ENCODE measurements at places on chromosomes 5 and 9.

- no peak for DNase-seq
Measured at GRCh38 chr9:124020520-124021384, 9.2 kb downstream of the LHX2 start.

DNA sequence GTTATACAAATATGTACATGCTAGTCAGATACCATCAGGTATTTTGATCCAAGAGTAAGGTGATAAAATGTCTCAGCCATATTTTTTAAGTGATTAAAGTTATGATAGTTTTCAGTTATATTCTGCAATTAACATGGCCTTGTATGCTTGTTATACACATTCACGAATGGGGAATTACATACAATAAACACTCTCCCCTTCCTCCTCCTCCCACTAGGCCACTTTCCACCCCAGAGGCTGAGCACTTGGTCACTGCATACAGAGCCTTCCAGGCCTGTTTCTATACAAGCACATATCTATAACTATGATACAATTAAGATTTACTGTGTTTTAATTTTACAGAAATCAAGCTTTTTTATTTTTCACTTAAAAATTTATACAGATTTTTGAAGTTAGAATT lies 104.7 kb upstream of the PIK3R1 start:
- no peak for DNase-seq

DNA sequence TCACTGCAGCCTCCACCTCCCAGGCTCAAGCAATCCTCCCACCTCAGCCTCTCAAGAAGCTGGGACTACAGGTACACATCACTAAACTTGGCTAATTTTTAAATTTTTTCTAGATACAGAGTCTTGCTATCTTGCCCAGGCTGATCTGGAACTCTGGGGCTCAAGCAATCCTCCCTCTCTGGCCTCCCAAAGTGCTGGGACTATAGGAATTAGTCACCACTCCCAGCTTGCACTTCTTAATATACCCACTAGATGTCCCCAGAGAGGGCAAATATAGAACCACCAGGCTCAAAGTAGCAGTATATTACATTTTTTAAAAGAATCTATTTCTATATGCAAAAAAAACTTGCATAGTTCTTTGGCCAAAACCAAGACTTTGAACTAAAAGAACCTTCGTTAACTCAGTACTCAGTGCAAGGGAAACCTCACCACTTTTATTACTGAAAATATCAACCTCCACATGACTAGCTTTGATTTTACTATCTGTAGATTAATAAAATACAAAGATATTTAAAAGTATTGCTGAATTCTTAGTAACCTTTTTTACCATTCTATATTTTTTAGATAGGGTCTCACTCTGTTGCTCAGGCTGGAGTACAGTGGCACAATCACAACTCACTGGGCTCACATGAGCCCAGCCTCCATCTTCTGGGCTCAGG lies 25.8 kb upstream of the HSD17B3 start:
- no peak for DNase-seq

DNA sequence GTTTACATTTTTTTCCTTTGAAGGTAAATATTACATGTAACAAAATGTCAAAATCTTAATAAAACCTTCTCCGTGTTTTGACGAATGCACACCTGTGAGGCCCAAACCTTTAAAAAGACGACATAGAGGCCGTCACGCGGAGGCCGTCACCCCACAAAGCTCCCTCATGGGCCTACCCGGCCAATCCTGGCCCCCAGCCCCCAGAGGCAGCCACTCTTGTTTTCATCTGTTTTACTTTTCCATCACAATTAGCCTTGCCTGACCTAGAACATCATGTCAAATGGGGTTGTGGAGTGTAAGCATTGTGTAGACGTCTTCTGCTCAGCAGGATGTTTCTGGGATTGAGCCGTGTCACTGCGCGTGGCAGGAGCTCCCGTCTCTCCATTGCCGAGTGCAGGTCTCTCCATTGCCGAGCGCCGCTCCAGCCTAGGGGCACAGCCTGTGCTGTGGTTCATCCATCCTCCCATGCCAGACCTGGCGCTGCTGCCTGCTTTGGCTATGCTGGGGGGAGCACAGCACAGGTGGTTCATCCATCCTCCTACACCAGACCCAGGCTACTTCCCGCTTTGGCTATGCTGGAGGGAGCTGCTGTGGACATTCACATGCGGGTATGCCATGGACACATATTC lies 52.2 kb upstream of the IRX4 start:
- DNase-seq: no peak

- DNase-seq: no peak
Measured at GRCh38 chr5:23260621-23261020, 246.8 kb upstream of the PRDM9 start.

DNA sequence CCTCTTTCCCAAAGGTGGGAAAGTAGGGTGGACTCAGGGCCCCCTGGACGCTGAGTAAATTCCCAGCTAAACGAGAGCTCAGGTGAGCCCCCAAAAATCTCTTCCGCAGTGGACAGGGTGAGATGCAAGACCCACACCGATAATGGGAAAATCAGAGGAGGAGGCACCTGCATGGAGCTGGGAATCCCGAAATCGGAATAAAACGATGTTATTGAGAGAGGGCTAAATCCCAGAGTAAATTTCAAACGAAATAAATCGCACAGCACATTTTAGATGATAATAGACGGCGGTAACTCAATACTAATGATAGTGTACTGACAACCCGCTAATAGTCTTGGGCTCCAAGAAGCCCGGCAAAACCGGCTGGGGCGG lies 3.0 kb upstream of the BARHL1 start:
- DNase-seq: no peak

DNA sequence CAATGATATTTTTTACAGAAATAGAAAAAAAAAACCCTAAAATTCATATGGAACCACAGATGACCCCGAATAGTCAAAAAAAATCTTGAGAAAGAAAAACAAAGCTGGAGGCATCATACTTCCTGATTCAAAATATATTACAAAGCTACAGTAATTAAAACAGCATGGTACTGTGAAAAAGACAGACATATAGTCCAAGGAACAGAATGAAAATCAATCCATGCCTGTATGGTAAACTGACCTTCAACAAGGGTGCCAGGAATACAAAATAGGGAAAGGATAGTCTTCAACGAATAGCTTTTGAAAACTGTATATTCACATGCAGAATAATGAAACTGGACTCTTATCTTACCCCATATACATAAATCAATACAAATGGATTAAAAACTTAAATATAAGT lies 307.5 kb downstream of the MCTP1 start:
- DNase-seq: no peak

GRCh38 chr5:62900976-62901375 lies 322.4 kb downstream of the LRRC70 start:
- no peak for DNase-seq

DNA sequence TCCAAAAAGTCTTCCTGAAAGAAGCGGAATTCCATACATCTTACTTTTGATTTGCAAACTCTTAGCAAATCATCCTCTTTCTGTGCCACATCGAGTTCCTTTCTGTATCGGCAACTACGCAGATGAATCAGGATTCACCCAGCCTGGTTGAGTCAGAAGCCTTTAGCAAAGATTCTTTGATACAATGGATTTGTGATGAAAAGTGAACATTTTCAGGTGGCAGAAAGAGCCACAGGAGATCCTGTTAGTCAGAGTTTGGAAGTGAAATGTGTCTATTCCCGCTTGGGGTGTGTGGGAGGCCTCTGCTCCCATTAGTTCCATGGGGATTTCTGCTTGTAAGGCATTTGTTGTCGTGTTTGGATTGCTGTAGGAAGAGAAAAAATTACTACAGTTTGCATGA lies 351.8 kb upstream of the WWC1 start:
- DNase-seq: no peak

GRCh38 chr5:38608874-38609273 lies 52.4 kb upstream of the LIFR start:
- no peak for DNase-seq

DNA sequence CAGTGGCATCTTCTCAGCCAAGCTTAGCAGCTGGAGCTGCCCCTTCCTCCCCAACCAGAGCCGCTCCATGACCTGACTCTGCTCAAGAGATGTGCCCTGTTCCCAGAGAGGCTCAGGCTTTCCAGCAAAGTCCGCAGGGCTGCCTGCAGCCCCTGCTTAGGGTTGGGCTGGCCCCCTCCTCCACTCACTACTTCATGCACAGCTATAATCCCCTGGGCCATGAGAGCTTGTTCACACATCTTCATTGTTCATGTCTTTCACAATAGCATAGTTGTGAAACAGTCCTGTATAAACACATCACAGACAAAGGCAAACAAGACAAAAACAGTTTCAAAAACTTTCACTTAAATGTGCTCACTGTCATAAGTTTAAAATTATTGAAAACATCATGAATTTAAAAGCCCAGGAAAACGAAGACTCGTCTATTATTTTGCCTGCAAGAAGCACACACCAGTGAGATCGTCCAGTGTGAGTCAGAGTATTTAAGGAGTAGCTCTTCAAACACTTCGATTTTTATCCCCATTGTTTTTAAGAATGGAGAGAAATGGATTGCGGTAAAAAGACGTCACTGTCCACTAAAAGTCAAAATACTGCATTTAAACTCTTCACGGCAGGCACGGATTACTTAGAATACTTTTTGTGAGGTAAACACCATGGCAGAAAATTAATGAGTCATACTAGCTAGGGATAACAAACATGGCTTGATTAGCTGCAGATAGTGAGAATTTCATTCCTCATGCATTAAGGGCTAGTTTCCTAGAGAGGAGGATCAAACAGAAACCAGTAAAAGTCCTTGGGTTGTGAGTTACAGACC lies 40.7 kb upstream of the S1PR3 start:
- no peak for DNase-seq

- no peak for DNase-seq
Measured at GRCh38 chr9:14993061-14993800, 83.0 kb upstream of the FREM1 start.

DNA sequence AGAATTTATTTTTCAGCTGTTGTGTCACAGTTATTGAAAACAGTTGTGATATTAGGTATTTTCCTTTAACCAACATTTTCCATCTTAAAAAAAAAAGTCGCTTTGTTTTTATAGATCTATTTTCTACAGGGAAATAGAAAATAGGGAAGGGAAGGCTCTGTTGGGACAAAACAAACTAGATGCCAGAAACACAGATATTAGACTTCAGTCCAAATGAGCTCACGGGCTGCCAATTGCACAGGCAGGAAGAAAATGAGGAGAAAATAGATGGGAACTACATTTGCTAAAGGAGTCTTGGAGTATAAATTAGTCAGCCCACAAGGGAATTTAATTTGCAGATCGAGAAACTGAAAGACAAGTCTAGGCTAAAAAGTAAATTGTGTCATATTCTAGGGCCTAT lies 21.4 kb upstream of the ISOC1 start:
- DNase-seq: no peak
